ENCODE measurements at places on chromosomes 2 and 18. TPM values are rescaled to one million over a fixed set of nuclear protein-coding genes. Genes with fewer than 3 reads are reported as not detected.

MC4R gene
- not detected for total RNA-seq

B3GNT7 gene
- not detected for total RNA-seq

SLC8A1 gene
- 0.20 TPM for total RNA-seq

PREB gene
- total RNA-seq = 58.4 TPM

GPR39 gene
- total RNA-seq = not detected

ASPRV1 gene
- total RNA-seq = 1.2 TPM

RDH14 gene
- total RNA-seq = 14.2 TPM

FBXO36 gene
- total RNA-seq = 0.87 TPM

ANO7 gene
- total RNA-seq = 0.45 TPM

MAP3K19 gene
- not detected for total RNA-seq

ANTXR1 gene
- total RNA-seq = not detected

LIMS2 gene
- total RNA-seq = 53.4 TPM

IL36B gene
- not detected for total RNA-seq

UBR3 gene
- 22.2 TPM for total RNA-seq

KCNK3 gene
- total RNA-seq = not detected

MMADHC gene
- 90.5 TPM for total RNA-seq

MROH2A gene
- not detected for total RNA-seq

CYP26B1 gene
- not detected for total RNA-seq

PIEZO2 gene
- total RNA-seq = not detected

ANKRD30B gene
- total RNA-seq = not detected

RAB6C gene
- not detected for total RNA-seq

CHPF gene
- total RNA-seq = 11.8 TPM

UGT1A3 gene
- not detected for total RNA-seq

SPP2 gene
- not detected for total RNA-seq

REG3G gene
- total RNA-seq = not detected

COL5A2 gene
- total RNA-seq = 1.1 TPM

ZSWIM2 gene
- total RNA-seq = not detected

POTEI gene
- not detected for total RNA-seq

IL37 gene
- not detected for total RNA-seq

ACTG2 gene
- not detected for total RNA-seq

SLC9A4 gene
- total RNA-seq = 0.10 TPM

TBR1 gene
- not detected for total RNA-seq

DHRS9 gene
- total RNA-seq = not detected

ADRA2B gene
- 0.10 TPM for total RNA-seq

APOB gene
- not detected for total RNA-seq

LRRTM4 gene
- not detected for total RNA-seq

CLEC4F gene
- not detected for total RNA-seq

TPO gene
- total RNA-seq = not detected

TRIM43 gene
- not detected for total RNA-seq

CBLN2 gene
- total RNA-seq = not detected

LGALSL gene
- total RNA-seq = 1.8 TPM

POTEC gene
- not detected for total RNA-seq

MEP1B gene
- not detected for total RNA-seq

ANKRD62 gene
- total RNA-seq = not detected

STARD6 gene
- not detected for total RNA-seq

B4GALT6 gene
- total RNA-seq = 0.86 TPM

FSHR gene
- not detected for total RNA-seq

POTEF gene
- not detected for total RNA-seq

All from activated naive CD4-positive, alpha-beta T cell treated with anti-CD3 and anti-CD28 coated beads, Interleukin-2, amount 10 ng/mL, durations not matched to agents 5 hours and 36 hours (primary cell).